ENCODE measurements at places on chromosomes 1 and 21. TPM values are rescaled to one million over a fixed set of nuclear protein-coding genes. Genes with fewer than 3 reads are reported as not detected.

Gene S100A9
- 131 TPM for total RNA-seq

Gene KAZN
- total RNA-seq: 19.3 TPM

Gene SPRR2G
- total RNA-seq: not detected

Gene BACE2
- total RNA-seq: 80.4 TPM

Gene NKAIN1
- not detected for total RNA-seq

- no peaks in the 10 kb centered on the region for H3K36me3 ChIP-seq
- H3K27ac ChIP-seq: no peak overlapping the region
- H3K27me3 ChIP-seq: no peaks in the 10 kb centered on the region
- peaks cover 5% of the 10 kb centered on the region for H3K4me1 ChIP-seq
- no peak for DNase-seq
These were observed 52.9 kb downstream of the GADD45A start for GRCh38 chr1:67737875-67738274.

DNA sequence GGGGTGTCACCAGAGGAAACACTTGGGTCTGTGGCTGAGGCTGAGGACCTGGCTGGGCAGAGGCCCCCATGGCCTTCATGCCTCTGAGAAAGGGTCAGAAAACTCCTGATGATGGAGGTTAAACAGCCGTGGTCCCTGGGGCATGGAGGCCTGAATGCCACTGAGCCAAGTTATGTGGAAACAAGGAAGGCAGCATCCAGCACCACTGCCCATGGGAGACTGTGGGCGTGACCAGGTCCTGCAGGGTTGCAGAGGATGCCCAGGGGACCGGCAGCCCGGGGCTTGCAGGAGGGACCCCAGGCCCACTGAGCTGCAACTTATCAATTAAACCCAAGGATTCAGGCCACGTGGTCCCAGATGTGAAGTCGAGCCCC lies 18.9 kb upstream of the COL6A2 start:
- H3K27ac ChIP-seq: no peak overlapping the region
- no peaks in the 10 kb centered on the region for H3K27me3 ChIP-seq
- H3K4me1 ChIP-seq: no peaks in the 10 kb centered on the region
- H3K36me3 ChIP-seq: no peaks in the 10 kb centered on the region
- DNase-seq: peak; percentile 54
- H3K4me3 ChIP-seq: no peak overlapping the region

DNA sequence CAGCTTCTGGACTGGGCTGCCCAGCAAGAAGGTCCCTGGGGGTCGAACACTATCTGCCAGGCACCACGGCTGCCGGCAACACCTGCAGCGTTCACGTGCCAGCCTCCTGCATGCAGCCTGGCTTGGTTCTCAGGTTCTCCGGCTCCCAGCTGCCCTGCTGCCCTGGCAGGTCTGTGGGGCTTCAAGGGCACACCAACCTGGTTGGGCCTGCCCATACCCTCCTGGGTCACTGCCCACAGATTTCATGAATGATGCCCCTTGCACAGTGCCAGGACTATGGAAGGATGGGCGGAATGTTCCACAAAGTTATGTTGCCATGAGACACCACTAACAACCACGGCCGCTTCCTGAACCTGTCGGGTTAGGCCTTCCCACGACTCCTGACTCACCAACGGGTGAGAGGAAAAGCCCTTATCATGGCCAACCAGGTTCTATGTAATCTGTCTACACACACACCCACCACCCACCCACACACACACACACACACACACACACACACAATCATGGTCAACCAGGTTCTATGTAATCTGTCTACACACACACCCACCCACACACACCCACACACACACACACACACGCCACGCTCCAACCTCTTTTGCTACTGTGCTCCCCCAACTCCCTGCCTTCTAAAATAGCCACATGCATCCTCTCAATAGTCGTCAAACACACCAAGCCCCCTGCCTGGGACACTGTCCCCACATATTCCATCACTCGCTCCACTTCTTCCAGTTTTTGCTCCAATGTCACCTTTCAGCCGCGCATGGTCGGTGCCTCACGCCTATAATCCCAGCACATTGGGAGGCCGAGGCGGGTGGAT lies 32.2 kb downstream of the HSPG2 start:
- DNase-seq: peak; percentile 84
- H3K27me3 ChIP-seq: no peaks in the 10 kb centered on the region
- H3K4me1 ChIP-seq: peaks cover 9% of the 10 kb centered on the region
- no peaks in the 10 kb centered on the region for H3K36me3 ChIP-seq
- H3K4me3 ChIP-seq: no peak overlapping the region

DNA sequence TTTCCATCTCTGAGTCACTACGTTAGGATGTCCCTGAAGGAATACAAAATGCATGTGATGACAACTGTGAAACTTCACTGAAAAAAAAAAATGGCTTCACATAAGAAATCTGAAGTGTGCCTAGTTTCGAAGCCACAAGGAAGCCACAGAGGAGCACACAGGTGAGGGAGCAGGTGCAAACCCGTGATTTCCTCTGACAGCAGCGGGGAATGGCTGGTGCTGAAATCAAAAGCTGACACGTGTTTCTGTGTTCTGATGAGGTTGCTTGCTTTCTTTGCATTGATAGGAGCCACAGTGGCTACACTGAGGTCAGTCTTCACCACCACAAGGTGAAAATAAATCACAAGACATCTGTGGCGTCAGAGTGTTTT lies 105.7 kb upstream of the TLR5 start:
- H3K36me3 ChIP-seq: no peaks in the 10 kb centered on the region
- H3K27me3 ChIP-seq: no peaks in the 10 kb centered on the region
- no peak overlapping the region for H3K4me3 ChIP-seq
- no peak overlapping the region for H3K27ac ChIP-seq
- H3K4me1 ChIP-seq: no peaks in the 10 kb centered on the region

DNA sequence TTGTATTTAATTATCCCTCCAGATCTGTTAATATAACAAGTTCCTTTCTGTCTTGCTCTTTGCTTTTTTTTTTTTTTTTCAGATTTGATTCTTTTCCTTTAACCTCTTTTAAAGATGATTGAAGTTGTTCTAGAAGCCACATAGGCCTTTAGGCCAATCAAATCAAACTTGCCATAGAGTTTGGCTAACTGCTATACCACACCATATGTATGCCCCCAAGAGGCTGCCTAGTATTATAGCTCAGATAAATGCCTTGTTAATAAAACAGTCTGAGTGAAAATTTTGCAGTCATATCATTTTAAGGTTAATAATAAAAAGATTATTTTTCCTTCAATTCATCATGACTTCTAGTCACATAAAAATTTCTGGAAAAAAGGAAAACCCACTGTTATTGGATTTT lies 696.0 kb upstream of the CHRM3 start:
- H3K4me3 ChIP-seq: no peak overlapping the region
- H3K27me3 ChIP-seq: no peaks in the 10 kb centered on the region
- H3K4me1 ChIP-seq: no peaks in the 10 kb centered on the region
- no peak for DNase-seq

DNA sequence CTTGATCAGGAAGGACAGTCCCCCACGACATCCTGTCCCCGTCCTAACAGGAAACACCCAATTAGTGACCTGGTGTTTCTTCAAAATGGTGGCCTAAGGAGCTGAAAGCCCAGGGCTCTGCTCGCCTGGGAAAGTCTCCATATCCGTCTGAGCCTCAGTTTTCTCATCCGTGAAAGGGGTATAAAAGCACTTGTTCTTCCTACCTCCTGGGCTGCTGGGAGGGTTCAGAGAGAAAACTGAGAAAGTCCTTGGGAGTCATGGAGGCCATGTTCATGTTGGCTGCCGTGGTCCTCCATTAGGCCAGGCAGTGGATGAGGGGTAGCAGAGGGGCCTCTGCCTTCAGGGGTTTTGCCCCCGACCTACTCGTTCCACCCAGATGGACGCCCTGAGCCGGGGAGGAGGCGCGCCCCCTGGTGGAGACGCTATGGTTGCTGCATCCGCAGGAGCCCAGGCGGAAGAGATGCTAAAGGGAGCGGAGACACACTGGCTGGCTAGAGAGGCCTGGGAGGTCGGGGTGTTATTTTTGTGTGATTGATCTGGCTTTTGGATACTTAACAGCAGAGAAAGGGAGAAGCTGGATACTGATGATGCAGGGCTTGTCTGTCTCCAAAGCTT lies 113.5 kb downstream of the PRDM2 start:
- no peak overlapping the region for H3K4me3 ChIP-seq
- no peak overlapping the region for H3K27ac ChIP-seq
- no peaks in the 10 kb centered on the region for H3K27me3 ChIP-seq
- H3K4me1 ChIP-seq: no peaks in the 10 kb centered on the region

- H3K4me1 ChIP-seq: no peaks in the 10 kb centered on the region
- H3K27me3 ChIP-seq: no peaks in the 10 kb centered on the region
- H3K27ac ChIP-seq: no peak overlapping the region
- H3K36me3 ChIP-seq: no peaks in the 10 kb centered on the region
These were observed 61.1 kb upstream of the DMRTB1 start for GRCh38 chr1:53398091-53398490.

DNA sequence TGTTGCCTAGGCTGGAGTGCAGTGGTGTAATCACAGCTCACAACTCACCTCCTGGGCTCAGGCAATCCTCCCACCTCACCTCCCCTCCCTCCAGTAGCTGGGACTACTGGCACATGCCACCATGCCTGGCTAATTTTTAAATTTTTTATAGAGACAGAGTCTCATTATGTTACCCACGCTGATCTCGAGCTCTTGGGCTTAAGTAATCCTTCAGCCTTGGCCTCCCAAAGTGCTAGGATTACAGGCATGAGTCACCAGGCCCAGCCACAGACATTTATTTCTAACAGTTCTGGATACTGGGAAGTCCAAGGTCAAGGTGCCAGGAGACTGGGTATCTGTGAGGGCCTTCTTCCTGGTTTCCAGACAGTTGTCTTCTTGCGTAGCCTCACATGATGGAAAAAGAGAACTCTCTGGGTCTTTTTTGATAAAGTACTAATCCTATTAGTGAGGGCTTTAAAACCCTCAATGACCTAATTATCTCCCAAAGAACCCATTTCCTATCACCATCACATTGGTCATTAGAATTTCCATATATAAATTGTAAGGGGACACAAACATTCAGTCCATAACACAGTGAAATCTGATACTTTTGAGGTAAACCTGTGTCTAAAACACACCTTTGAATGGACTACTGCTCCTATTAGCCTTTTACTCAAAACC lies 67.9 kb downstream of the PHACTR4 start:
- no peaks in the 10 kb centered on the region for H3K27me3 ChIP-seq
- H3K36me3 ChIP-seq: no peaks in the 10 kb centered on the region

- H3K36me3 ChIP-seq: no peaks in the 10 kb centered on the region
- H3K27ac ChIP-seq: no peak overlapping the region
- DNase-seq: no peak
- no peaks in the 10 kb centered on the region for H3K4me1 ChIP-seq
These were observed 66.8 kb upstream of the RGS7 start for GRCh38 chr1:241423541-241424479.

DNA sequence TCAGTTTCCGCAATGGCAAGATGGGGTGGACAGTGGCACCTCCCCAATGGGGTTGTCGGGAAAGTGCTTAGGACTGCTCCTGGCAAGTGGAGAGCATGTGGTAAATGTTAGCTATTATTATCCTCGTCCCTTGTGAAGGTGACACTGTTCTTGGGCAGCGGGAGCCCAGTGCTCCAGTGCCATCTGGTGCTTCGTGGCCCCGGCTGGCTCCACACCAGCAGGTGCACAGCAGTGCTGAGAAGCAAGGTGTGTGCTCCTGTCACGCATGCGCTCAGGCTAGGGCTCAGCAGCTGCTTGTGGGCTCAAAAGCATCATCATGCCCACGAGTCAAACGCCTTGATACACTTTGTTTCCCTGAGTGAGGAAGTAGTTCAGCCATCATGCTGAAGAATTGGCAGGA lies 24.9 kb upstream of the KCNC4 start:
- H3K27ac ChIP-seq: no peak overlapping the region
- H3K4me1 ChIP-seq: no peaks in the 10 kb centered on the region
- H3K27me3 ChIP-seq: no peaks in the 10 kb centered on the region
- no peak for DNase-seq

DNA sequence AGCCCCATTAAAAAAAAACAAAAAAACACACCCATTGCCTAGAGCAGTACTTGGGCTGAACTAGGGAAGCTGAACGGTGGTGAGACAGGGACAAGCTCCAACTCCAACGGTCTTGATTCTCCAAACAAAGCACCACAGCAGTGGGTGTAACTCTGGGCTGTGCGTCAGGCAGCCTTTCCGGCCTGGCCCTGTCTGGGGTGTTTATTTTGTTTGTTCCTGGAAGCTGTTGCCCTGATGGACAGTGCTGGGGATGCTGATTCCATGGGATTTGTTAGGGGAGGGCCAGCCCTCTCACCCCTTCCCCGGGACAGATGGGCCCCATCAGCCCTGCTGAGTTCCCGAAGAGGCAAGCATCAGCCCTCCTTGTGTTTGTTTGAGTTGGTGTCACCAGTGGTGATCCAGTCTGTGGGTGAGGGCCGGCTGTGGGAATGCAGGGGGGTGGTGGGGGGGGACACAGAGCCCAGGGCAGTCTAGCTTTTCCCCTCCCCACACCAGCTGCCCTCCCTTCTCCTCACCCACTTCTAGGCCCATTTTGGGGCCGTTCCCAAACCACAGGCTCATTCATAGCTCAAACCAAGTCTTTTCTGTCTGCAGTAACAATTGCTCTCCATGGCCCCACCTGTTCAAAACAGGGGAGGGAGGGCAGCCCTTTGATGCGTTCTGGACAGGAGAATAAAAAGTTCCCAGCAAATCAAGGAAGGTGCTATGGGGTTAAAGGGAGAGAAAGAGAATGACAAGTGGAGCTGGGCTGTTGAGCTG lies 4.5 kb downstream of the WNT2B start:
- H3K27me3 ChIP-seq: no peaks in the 10 kb centered on the region
- H3K4me3 ChIP-seq: no peak overlapping the region
- H3K36me3 ChIP-seq: no peaks in the 10 kb centered on the region
- no peak overlapping the region for H3K27ac ChIP-seq
- H3K4me1 ChIP-seq: no peaks in the 10 kb centered on the region
- DNase-seq: peak; percentile 58

Measured in aorta (tissue), 5 donors.